Left renal cortex interstitium (tissue), 4 donors: ENCODE measurements at places on chromosomes 5 and 9. TPM values are rescaled to one million over a fixed set of nuclear protein-coding genes. Genes with fewer than 3 reads are reported as not detected.

GRCh38 chr9:134335486-134336220, 9.4 kb downstream of the RXRA start:
- DNase-seq, result no peak

GRCh38 chr9:131951905-131952304, 127.8 kb downstream of the MED27 start:
- no peak for DNase-seq

GRCh38 chr5:68049053-68049713, 166.4 kb upstream of the PIK3R1 start:
- DNase-seq, result no peak

DNA sequence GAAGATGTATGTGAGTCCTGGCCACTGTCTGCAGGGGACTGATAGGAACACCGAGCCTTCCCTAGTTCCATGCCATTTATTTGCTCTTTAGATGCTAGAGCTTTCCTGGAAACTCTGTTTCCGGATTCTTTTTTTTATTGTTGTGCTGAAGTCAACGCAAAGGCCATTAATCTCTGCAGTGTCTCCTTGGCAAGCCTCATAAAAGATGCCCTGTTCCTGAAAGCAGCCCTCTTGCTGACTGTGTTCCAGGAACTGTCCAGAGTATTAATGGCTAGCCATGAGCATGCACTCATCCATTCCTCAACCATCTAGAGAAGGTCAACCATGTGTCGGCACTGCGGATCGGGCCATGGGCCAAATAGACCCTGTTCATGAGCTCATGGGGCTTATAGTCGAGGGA, 42.9 kb upstream of the SMAD5 start:
- no peak for DNase-seq

DNA sequence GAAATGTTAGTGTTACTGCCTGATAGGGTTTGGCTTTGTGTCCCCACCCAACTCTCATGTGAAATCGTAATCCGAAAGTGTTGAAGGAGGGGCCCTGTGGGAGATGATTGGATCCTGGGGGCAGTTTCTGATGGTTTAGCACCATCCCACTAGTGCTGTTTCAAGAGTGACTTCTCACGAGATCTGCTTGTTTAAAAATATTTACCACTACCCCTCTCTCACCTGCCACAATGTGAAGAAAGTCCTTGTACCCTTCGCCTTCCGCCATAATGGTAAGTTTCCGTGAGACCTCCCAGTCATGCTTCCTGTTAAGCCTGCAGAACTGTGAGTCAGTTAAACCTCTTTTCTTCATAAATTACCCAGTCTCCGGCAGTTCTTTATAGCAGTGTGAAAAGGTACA, 2.6 kb upstream of the RFX3 start:
- DNase-seq, result no peak

DNA sequence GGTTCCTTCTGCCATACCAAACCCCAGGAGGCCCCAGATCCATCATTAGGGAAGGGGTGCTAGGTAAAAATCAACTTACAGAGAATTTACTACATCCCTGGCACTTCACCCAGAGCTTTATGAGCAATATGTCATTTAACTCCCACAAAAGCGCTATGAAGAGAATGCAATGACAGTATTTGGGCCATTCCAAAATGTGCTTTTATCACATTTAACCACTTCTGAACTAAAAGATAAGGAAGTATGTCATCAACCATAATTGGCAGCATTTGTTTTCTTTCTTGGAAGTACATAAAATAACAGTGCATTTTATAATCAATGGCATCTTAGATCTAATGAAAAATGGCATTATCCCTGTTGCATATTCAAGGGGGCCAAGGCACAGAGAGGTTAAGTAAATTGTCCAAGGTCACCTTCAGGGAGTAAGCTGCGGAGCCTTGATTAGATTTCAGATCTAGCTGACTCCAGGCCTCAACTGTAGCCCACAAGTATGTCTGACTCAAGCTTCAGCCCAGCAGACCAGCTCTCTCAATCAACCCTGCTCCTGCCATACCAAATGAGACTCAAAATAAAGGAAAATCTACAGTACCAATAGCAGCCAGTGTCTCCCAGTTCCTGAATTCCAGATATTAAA, 16.5 kb downstream of the SH3TC2 start:
- DNase-seq, result no peak

DNA sequence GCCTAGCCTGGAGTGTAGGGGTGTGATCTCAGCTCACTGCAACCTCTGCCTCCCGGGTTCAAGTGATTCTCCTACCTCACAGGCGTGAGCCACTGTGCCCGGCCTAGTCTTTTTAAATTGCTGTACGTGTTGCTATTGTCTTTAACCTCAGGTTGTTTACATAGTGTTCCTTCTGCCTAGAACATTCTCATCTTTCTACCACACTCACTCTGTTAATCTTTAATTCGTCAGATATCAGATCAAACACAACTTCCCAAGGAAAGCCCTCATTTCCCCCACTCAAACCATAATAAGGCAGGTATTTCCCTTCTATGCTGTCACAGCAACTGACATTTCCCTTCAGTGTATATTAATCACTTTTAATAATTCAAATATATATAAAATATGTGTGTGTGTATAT, 1310.0 kb upstream of the C9orf72 start:
- DNase-seq, result no peak

GRCh38 chr9:28293369-28294090, 720.2 kb upstream of the C9orf72 start:
- DNase-seq, result no peak

DNA sequence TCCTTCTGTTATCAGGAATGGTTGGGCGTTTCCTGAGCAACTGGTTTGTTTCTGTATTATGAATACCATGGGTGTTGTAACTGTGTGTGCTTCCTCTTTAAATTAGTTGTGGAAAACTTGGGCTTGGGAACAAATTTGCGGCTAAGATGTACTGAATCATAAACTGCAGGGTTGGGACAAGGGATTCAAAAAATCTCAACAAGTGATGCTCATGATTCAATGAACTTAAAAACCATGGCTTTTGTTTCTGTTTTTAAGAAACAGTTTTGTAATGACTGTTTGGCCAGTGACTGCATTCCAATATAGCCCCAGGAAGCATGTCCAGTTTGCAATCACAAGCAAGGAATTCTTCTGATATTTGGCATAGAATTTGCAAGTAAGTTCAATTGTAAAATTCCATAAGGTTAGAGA, 657.5 kb upstream of the WWC1 start:
- DNase-seq, result no peak

DNA sequence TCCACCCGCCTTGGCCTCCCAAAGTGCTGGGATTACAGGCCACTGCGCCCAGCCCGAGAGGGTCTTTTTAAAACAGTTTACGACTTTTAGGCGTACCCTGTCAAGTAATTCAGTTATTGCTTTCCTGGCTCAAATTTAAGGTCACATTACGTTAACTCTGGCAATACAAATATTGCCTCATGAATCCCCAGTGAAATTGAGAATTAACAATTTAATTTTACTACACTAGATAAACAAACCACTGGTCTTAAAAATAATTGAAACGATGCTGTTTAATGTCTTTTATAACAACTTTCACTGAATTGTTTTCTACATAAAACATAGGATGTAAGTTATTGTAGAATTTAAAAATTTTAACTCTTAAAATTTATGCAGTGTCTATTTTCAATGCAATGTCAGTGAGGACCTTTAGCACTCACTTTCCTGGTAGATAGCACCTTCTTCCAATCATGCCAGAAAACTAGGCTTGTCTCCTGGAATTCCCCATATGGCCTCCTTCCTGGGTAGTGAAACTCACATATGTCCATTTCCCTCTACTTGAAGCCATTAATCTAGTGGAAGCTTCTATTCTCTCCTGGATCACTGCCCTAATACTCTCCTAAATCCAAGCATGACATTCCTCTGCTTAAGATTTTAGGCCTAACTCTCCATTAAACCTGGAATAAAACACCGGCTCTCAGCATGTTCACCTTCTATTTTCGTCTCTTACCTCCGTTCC, 13.5 kb downstream of the BASP1 start:
- DNase-seq, result no peak

GRCh38 chr5:5699062-5699461, 276.6 kb downstream of the ICE1 start:
- DNase-seq, result no peak

DNA sequence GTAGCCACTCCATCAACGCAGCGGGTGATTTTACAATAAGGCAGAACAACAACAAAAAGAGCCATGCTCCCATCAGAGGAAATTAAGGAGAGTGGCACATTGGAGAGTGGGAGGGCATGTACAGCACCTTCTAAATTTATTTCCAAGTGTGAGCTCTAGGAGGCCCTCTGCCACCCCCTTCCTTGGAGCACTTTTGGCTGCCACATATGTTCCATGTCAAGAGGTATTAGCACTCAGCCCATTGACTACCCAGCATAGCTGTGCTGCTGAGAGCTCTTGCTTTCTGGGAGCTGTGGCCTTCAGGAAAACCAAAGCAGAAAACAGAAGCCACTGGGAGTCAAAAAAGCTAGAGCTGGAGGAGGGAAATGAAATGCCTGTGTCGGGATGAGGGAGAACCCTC, 200.2 kb upstream of the PANK3 start:
- no peak for DNase-seq

- DNase-seq, result peak; percentile 15
Measured at GRCh38 chr9:33264003-33264472, 470 bp downstream of the BAG1 start.

DNA sequence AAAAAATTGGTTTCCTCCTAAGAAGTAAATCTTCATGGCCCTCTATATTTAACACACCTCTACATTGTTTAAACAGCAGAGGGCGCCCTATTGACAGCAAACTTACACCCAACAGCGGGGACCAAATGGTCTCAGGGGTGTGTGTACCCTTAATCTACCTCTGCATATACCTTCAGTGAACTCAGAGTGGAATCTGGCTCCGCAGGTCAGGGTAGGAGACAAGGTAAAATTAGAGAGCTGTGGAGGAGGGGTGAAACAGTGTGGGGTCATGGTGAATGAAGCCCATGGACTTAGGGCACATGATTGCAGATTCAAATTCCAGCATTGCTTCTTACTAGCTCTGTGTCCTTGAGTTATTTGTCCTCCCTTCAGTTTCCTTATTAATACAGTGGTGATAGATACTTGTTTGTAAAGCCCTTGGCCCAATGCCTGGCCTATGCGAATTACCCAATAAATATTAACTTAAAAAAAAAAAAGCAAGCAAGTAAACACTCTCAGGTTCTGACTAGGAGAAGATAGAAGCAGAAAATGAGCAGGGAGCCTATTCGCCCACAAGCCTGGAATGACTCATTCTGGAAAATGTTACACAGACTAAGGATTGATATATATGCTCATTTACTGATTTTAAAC, 122.9 kb downstream of the CAVIN4 start:
- no peak for DNase-seq

DNA sequence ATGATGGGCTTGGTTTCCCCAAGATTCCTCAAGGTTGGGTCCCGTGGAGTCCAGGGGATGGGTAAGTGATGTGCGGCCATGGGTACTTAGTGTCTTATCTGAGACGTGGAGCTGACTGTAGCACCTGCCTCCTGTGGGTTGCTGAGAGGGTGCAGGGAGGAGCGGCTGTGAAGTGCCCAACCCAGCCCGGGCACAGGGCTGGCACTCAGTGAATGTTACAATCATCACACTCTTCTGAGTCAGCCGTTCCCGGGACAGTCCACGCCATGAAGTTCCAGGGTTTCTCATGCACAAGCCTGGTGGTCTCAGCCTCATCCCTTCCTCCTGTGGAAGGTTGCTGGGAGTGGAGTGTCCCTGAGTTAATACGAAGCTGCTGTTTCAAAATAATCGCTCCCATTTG, 29.1 kb downstream of the NTNG2 start:
- no peak for DNase-seq

- DNase-seq, result no peak
Measured at GRCh38 chr9:98430535-98431292, 175.3 kb upstream of the TBC1D2 start.

DNA sequence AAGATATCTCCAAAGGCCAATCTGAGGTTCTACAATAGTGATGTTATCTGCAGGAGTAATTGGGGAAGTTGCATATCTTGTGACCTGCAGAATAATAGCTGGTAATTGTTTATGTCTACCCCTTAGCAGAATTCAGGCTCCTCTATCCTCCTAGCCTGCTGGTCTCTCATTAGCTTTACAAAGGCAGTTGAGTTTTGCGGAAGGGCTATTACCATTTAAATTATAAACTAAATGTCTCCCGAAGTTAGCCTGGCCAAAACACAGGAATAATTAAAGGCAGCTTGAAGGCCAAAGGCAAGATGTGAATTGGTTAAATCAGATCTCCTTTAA, 168.7 kb downstream of the TTC39B start:
- no peak for DNase-seq

DNA sequence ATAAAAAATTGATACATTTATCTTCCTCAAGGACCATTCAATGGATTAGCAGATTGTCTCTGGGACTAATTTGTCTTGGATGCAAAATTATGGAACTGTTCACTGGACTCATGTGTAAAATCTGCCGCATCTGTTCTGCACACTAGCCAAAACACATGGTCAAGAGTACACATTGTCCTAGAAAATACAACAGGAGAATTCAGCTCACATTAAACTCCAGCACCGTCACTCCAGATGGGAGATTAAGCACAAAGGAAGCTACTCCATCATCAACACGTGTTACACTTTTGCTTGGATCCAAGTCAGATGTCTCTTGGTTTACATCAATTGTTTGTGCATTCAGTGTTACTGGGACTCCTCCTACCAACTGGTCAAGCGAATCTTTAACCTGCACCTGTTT, 28.8 kb downstream of the C5 start:
- DNase-seq, result no peak

- DNase-seq, result no peak
Measured at GRCh38 chr5:19745247-19745646, 242.8 kb downstream of the CDH18 start.

- no peak for DNase-seq
Measured at GRCh38 chr5:15116996-15117395, 245.4 kb upstream of the ANKH start.

DNA sequence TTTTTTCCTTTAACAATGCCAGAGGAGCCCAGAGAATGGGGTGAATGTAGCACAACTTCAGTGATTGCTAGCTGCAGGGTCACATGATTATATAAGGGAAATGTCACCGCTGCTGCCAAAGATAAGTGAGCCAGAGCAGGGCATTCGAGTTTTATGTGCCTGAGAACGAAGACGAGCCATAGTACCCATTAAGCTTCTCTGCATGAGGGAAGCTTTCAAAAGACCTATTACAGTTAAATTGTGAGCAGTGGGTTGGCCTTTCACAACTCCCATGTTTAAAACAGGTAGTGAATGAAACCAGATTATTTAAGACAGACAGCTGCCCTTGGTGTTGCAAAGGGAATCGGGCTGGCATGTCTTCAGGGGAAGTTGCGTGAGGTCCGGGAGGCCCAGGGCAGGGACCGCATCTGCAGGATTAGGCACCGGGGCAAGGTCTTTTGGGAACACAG, 82.4 kb upstream of the TNFAIP8 start:
- DNase-seq, result no peak

GRCh38 chr5:37569466-37569865, 190.3 kb downstream of the WDR70 start:
- no peak for DNase-seq

The PCDHGA7 gene
- 2.0 TPM for polyA plus RNA-seq

The SLC46A2 gene
- 0.21 TPM for polyA plus RNA-seq

The ZBED3 gene
- polyA plus RNA-seq, result 35.8 TPM

The NDOR1 gene
- polyA plus RNA-seq, result 12.4 TPM

The C7 gene
- polyA plus RNA-seq, result 143 TPM

The XRCC4 gene
- polyA plus RNA-seq, result 13.3 TPM

The UGT3A1 gene
- 114 TPM for polyA plus RNA-seq

The URM1 gene
- polyA plus RNA-seq, result 60.2 TPM

The TAS2R1 gene
- not detected for polyA plus RNA-seq

The PCDHB9 gene
- polyA plus RNA-seq, result 4.1 TPM

The SOX30 gene
- 0.79 TPM for polyA plus RNA-seq
